ENCODE measurements at places on chromosomes 1 and 21. TPM values are rescaled to one million over a fixed set of nuclear protein-coding genes. Genes with fewer than 3 reads are reported as not detected.

DNA sequence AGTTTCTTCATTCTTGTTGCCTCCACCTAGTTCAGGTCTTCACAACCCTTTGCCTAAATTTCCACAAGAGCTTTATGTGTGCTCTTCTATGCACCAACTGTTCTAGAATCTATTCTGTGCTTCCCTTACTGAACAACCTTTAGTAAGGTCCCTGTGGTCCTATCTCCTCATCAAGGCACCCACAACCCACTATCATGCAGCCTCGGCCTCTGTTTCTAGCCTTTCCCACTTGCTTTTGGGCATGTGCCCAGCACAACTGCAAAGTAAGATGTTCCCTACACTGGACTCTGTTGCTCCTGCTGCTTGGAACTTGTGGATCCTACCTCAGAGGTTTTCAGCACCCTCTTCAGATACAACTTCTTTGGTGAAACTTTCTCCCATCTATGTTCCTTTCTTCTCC is 2.4 kb upstream of the IER5 start:
- DNase-seq: no peak

MASP2 gene
- 0.55 TPM for total RNA-seq

TUFT1 gene
- total RNA-seq: not detected

- peak; percentile 80 for DNase-seq
These were observed 105.9 kb upstream of the HNRNPU start for GRCh38 chr1:244970236-244970743.

KLHDC7A gene
- 0.59 TPM for total RNA-seq

GRCh38 chr1:36717431-36717830 is 234.7 kb upstream of the CSF3R start:
- DNase-seq: no peak

DNA sequence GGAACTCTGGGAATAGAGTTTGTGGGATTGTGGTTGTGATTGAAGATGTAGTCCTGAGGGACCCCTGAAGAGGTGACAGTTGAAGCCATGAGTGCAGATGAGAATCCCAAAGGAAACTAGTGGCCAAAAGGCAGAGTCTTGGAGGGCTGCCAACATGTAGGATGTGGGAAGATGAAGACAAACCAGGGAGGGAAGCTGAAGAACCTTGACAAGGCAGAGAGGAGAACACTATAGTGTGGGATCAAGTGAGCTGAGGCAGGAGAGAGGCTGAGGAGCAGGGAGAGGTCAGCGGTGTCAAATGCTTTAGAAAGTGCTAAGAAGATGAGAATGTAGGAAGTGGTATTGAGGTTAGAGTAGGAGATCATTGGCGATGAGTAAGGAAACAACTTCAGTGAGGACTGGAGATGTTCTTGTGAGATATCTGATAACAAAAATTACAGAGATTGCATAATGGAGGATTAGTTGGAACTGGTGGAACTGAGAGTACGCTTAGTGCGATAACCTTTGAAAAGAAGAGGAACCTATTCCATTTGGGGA is 88.5 kb upstream of the VCAM1 start:
- no peak for DNase-seq
